Naive thymus-derived CD8-positive, alpha-beta T cell (primary cell): ENCODE measurements at places on chromosomes 6 and 20. TPM values are rescaled to one million over a fixed set of nuclear protein-coding genes. Genes with fewer than 3 reads are reported as not detected.

GRCh38 chr20:39097889-39098288 lies 135.7 kb downstream of the DHX35 start:
- DNase-seq: no peak
- H3K36me3 ChIP-seq: no peaks in the 10 kb centered on the region
- H3K4me1 ChIP-seq: no peaks in the 10 kb centered on the region
- H3K27ac ChIP-seq: no peak overlapping the region
- no peak overlapping the region for H3K4me3 ChIP-seq

- DNase-seq: no peak
- H3K4me1 ChIP-seq: peaks cover 13% of the 10 kb centered on the region
- H3K27ac ChIP-seq: no peak overlapping the region
Observed at GRCh38 chr6:41503827-41504465, 42.2 kb upstream of the FOXP4 start.

GHRH gene
- total RNA-seq: not detected

OGFR gene
- 77.1 TPM for total RNA-seq

- H3K27ac ChIP-seq: no peak overlapping the region
- no peaks in the 10 kb centered on the region for H3K36me3 ChIP-seq
- no peak overlapping the region for H3K4me3 ChIP-seq
- H3K27me3 ChIP-seq: no peaks in the 10 kb centered on the region
- no peak for DNase-seq
- H3K4me1 ChIP-seq: peaks cover 3% of the 10 kb centered on the region
Observed at GRCh38 chr20:62285151-62285550, 17.6 kb upstream of the ADRM1 start.

GRCh38 chr6:113439866-113440265 lies 417.3 kb upstream of the MARCKS start:
- no peaks in the 10 kb centered on the region for H3K36me3 ChIP-seq
- H3K27me3 ChIP-seq: no peaks in the 10 kb centered on the region
- no peak overlapping the region for H3K4me3 ChIP-seq
- no peak overlapping the region for H3K27ac ChIP-seq

GRCh38 chr6:155287762-155288161 lies 23.9 kb downstream of the CLDN20 start:
- H3K27ac ChIP-seq: no peak overlapping the region
- H3K4me1 ChIP-seq: peaks cover 12% of the 10 kb centered on the region
- no peak overlapping the region for H3K4me3 ChIP-seq

KIF25 gene
- not detected for total RNA-seq

GRCh38 chr6:45645302-45645701 lies 267.6 kb upstream of the SUPT3H start:
- no peaks in the 10 kb centered on the region for H3K27me3 ChIP-seq
- H3K36me3 ChIP-seq: no peaks in the 10 kb centered on the region
- no peak for DNase-seq
- H3K27ac ChIP-seq: no peak overlapping the region

ZNF165 gene
- total RNA-seq: 0.83 TPM

GRCh38 chr20:33370291-33370690 lies 31.0 kb downstream of the CDK5RAP1 start:
- peak overlapping the region; percentile 7 for H3K27ac ChIP-seq
- H3K4me1 ChIP-seq: peaks cover 22% of the 10 kb centered on the region
- peak overlapping the region; percentile 39 for H3K4me3 ChIP-seq
- peaks cover 18% of the 10 kb centered on the region for H3K36me3 ChIP-seq

DNA sequence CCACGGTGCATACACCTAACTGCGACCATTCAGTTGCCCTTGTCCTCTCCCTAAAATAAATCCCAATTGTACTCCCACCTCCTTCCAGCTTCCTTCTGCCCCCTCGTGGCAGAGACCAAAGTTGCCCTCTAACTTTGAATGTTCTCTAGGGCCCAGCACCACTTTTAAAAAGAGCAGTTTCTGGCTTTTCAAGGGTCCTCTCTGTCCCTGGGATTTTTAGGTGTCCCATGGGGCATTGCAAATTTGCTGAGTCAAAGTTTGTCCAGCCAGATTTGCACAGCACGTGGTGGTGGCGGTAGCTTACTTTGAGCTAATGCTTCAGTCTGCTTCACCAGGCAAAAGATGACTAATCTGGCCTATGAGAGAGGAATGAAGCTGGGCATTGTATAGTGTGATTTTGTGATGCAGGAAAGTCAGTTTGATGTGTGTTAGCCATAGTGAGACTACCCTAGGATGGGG lies 100.2 kb downstream of the PERP start:
- no peaks in the 10 kb centered on the region for H3K4me1 ChIP-seq
- DNase-seq: no peak
- no peaks in the 10 kb centered on the region for H3K36me3 ChIP-seq
- no peaks in the 10 kb centered on the region for H3K27me3 ChIP-seq

PANK2 gene
- 66.6 TPM for total RNA-seq

DNA sequence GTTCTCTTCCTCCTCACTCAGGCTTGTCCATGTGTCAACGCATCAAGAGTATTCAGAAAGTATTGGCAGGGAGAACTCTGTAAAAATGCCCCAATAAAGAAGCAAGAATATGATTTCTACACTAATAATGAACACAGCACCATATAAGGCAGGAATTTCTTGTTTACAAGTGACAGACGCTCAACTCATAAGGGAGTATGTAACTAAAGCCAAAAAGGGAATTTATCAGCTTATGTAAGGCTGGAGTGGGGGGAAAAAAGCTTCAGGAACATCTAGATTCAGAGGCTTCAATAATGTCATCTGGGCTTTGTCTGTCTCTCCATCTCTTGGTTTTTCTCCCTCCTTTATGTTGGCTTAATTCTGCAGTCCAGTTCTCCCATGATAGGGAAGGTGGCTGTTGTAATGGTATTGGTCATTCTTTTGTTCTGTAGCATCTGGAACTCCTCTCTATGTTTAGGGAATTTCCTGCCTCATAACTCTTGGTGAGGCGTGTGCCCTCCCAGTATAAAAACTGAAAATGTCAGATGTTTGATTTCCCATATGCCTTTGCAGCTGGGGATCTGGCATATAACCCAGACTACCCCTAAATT lies 125.1 kb upstream of the COL21A1 start:
- peaks cover 8% of the 10 kb centered on the region for H3K4me1 ChIP-seq
- no peak overlapping the region for H3K27ac ChIP-seq
- DNase-seq: no peak
- H3K27me3 ChIP-seq: no peaks in the 10 kb centered on the region

- peaks cover 34% of the 10 kb centered on the region for H3K4me1 ChIP-seq
- H3K27me3 ChIP-seq: no peaks in the 10 kb centered on the region
- no peak for DNase-seq
- no peak overlapping the region for H3K4me3 ChIP-seq
Observed at GRCh38 chr6:6595952-6596351, 7.4 kb downstream of the LY86 start.

GRCh38 chr20:19137641-19138040 lies 74.8 kb upstream of the SLC24A3 start:
- peaks cover 22% of the 10 kb centered on the region for H3K27me3 ChIP-seq
- H3K4me3 ChIP-seq: no peak overlapping the region
- H3K36me3 ChIP-seq: peaks cover 6% of the 10 kb centered on the region
- DNase-seq: no peak
- no peak overlapping the region for H3K27ac ChIP-seq
- H3K4me1 ChIP-seq: no peaks in the 10 kb centered on the region

FOXA2 gene
- total RNA-seq: not detected

DNA sequence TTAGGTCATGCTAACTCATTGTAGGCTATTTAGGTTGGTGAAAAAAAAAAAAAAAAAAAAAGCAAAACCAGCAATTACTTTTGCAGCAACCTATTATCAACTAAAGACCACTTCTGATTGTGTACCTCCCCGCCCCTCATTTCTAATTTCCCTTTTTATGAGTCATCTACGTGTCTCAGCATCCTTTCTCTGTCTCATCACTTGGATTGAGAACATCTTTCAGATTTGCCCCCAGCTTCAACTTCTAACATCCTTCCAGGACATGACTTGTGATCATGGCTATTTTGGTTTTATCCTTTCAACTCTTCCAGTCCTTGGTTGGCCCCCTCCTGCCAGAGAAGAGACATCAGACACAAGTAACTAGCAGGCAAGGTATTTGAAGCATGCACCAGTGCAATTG lies 156.7 kb upstream of the CCN2 start:
- H3K4me3 ChIP-seq: no peak overlapping the region
- H3K27ac ChIP-seq: no peak overlapping the region
- DNase-seq: no peak
- peaks cover 18% of the 10 kb centered on the region for H3K36me3 ChIP-seq

- peaks cover 3% of the 10 kb centered on the region for H3K4me1 ChIP-seq
- H3K4me3 ChIP-seq: no peak overlapping the region
- peaks cover 92% of the 10 kb centered on the region for H3K36me3 ChIP-seq
- H3K27ac ChIP-seq: no peak overlapping the region
- DNase-seq: no peak
- H3K27me3 ChIP-seq: no peaks in the 10 kb centered on the region
Observed at GRCh38 chr6:28154357-28154756, 12.7 kb downstream of the ZKSCAN8 start.

DNA sequence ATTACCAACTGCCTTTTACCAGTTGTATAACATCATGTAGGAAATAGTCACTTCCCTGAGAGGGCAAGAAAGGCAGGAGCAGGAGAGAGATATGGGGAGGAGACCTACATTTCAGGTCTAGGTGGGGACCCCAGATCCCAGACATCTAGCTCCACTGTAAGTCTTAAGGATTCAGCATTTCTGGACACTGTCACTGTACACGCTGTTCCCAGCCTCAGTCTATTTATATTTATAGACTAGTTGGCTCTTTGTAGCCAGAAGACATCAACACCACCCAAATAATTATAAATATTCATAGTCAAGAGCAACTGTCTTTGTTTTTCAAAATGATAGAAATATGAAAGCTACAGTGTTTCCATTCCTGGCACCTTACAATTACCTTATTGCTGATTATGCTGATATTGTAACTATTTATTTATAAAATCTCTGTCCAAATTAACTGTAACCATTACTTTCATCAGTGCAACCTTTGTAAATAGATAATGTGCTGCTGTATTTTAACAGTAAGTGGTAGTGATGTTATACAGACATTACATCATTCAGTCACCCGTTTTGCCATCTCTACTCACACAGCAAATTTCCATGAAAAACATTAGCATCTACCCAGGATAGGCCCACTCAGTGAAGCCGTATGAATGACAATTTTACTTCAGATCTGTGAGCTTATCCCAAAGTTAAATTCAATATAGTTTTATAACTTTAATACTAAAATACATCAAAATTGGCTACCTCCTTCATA lies 162.8 kb downstream of the PTPRK start:
- peaks cover 2% of the 10 kb centered on the region for H3K4me1 ChIP-seq
- DNase-seq: no peak
- H3K36me3 ChIP-seq: no peaks in the 10 kb centered on the region
- H3K27me3 ChIP-seq: no peaks in the 10 kb centered on the region
- H3K4me3 ChIP-seq: no peak overlapping the region
- no peak overlapping the region for H3K27ac ChIP-seq

GRCh38 chr6:157045831-157046454 lies 268.8 kb downstream of the ARID1B start:
- no peak overlapping the region for H3K27ac ChIP-seq
- no peaks in the 10 kb centered on the region for H3K27me3 ChIP-seq
- DNase-seq: no peak

DNA sequence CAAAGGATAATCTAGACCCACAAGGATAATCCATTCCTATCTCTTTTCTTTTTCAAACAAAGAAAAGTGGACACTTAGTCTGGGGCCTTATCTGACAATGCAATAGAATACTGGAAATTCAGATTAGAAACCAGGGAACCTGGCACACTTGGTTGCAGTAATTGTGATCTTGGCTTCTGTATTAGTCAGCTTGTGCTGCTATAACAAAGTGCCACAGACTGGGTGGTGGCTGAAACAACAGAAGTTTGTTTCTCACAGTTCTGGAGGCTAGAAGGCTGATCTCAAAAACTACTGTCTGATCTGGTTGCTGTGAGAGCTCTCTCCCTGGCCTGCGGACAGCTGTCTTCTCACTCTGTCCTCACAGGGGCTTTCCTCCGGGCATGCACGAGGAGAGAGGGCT lies 49.4 kb downstream of the SNRNP48 start:
- no peaks in the 10 kb centered on the region for H3K4me1 ChIP-seq
- no peak overlapping the region for H3K4me3 ChIP-seq
- DNase-seq: no peak
- H3K27me3 ChIP-seq: peaks cover 3% of the 10 kb centered on the region

GRCh38 chr20:38321959-38322598 lies 18.1 kb downstream of the BPI start:
- no peak overlapping the region for H3K27ac ChIP-seq
- no peak for DNase-seq
- no peak overlapping the region for H3K4me3 ChIP-seq
- H3K36me3 ChIP-seq: no peaks in the 10 kb centered on the region
- peaks cover 20% of the 10 kb centered on the region for H3K27me3 ChIP-seq
- no peaks in the 10 kb centered on the region for H3K4me1 ChIP-seq
